ENCODE measurements at places on chromosomes 4 and X. TPM values are rescaled to one million over a fixed set of nuclear protein-coding genes. Genes with fewer than 3 reads are reported as not detected.

The NPNT gene
- 110 TPM for total RNA-seq

The ARSJ gene
- total RNA-seq = 9.5 TPM

GRCh38 chrX:69366183-69366582, 137.9 kb upstream of the NALF2 start:
- DNase-seq = no peak

- DNase-seq = no peak
Observed at GRCh38 chr4:52852711-52853110, 9.4 kb upstream of the RASL11B start.

Data from tongue (tissue), 3 donors.